Heart left ventricle (tissue), 16 donors: ENCODE measurements at places on chromosomes 5 and 9. TPM values are rescaled to one million over a fixed set of nuclear protein-coding genes. Genes with fewer than 3 reads are reported as not detected.

- DNase-seq = no peak
- no peak overlapping the region for H3K27ac ChIP-seq
- no peaks in the 10 kb centered on the region for H3K36me3 ChIP-seq
- no peak overlapping the region for H3K4me3 ChIP-seq
- no peaks in the 10 kb centered on the region for H3K4me1 ChIP-seq
Observed at GRCh38 chr5:146962801-146963355, 84.3 kb upstream of the PPP2R2B start.

- no peaks in the 10 kb centered on the region for H3K4me1 ChIP-seq
- H3K27me3 ChIP-seq = no peaks in the 10 kb centered on the region
- H3K27ac ChIP-seq = no peak overlapping the region
- H3K36me3 ChIP-seq = no peaks in the 10 kb centered on the region
Observed at GRCh38 chr9:79040671-79041070, 531.1 kb upstream of the TLE4 start.

SV2C gene
- total RNA-seq = 0.20 TPM

DNA sequence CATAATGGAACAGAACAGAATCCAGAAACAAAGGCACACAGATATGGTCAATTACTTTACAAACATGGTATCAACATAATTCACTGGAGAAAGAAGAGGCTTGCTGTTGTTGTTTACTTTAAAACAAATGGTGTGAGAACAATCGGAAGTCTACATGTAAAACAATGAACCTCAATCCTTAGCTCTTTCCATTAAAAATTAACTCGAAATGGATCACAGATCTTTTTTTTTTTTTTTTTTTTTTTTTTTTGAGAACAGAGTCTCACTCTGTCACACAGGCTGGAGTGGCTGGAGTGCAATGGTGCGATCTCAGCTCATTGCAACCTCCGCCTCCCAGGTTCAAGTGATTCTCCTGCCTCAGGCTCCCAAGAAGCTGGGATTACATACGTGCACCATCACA lies 9.8 kb downstream of the SEMA4D start:
- no peaks in the 10 kb centered on the region for H3K36me3 ChIP-seq
- no peaks in the 10 kb centered on the region for H3K4me1 ChIP-seq
- H3K27me3 ChIP-seq = no peaks in the 10 kb centered on the region
- H3K4me3 ChIP-seq = no peak overlapping the region
- DNase-seq = no peak
- no peak overlapping the region for H3K27ac ChIP-seq

DNA sequence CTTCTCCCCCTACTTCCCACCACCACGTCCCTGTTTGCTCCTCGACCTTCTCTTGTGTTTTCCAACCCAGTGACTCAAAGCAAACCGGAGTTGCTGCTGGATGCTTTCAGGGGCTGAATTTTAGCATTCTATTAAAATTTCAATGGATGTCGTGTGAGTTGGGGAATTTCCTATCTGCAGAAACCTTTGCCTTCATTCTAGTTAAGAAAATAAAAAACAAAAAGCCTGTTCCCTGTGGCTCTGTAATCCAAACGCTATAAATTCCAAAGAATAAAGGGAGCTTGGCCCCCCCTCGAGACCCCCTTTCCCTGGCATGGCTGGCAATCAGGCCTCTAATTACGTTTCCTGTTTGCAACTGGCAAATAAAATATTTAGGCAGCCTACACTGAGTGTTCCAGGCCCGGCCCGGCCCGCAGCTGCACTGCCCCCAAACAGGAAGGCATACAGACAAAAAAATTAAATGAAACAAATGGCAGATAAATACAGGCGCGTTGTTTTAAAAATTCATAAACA lies 139.4 kb upstream of the PPP1R26 start:
- no peaks in the 10 kb centered on the region for H3K4me1 ChIP-seq
- H3K36me3 ChIP-seq = no peaks in the 10 kb centered on the region
- H3K4me3 ChIP-seq = no peak overlapping the region
- DNase-seq = no peak

RLN1 gene
- not detected for total RNA-seq

DNA sequence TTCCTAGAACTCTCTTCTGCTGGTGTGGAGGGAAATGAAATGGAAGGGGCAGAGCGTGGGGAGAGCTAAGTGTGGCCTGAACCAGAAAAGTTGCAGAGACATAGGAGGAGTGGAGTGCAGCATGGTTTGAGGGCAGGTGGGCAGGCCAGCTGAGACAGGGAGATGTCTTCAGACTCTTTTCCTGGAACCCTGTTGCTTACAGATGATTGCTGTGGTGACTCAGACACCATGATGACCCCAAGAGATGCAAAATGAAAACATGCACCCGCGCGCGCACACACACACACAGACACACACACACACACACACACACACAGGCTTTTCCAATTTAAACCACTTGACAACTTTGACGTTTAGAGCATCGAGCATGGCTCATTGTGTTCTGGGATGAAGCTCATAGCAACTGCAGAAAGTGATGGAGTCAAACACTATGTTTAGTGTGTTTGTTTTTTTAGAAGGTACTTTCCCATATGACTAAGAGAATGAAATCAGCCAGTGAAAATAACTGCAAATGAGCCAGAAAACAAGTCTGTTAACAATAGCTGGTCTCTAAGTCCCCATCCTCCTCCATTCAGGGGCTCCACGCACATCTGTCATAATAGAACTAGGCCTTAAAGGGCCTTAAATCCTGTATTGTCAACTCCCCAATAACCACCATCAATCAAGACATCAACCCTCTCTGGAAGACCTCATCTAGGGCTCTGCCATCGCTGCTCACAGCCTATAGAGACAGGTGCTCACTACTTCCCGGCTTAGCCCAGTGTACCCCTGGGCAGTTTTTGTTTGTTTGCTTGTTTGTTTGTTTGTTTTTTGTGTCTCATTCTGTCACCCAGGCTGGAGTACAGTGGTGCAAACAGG lies 9.6 kb downstream of the TMOD1 start:
- no peaks in the 10 kb centered on the region for H3K36me3 ChIP-seq
- peak overlapping the region; percentile 64 for H3K27ac ChIP-seq
- H3K27me3 ChIP-seq = no peaks in the 10 kb centered on the region
- H3K4me1 ChIP-seq = peaks cover 10% of the 10 kb centered on the region

DNA sequence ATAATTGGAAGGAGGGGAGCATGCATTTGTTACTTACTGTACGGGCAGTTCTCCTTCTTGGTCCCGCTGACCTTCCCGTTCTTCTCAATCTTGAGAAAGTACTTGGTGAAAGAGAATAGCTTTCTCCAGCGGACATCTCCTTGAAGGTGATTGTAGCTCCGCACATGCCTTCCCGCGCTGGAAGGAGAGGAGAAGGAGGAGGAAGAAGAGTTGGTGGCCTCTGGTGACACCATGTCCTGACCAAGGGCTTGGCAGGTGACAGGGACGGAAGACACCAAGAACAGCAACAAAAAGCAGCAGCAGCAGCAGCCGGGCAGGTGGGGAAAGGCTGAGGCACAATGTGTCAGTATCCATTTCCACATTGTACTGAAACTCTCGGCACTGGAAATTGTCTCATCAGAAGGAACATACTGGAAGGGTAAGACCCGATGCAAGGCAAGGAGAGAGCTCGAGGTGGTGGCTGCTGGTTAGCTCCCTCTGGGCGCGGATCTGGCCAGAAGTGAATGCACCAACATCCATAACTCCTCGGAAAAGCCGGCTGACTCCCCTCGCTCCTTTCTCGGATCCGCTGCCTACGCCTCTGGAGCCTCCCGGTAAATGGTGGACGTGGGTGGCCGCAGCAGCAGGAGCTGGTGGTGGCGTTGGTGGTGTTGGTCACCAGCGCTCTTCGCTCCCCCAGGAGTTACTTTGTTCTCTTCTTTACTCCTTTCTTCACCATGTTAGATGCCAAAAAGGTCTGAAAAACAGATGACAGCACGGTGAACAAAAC lies 715 bp downstream of the FGF10 start:
- H3K4me3 ChIP-seq = peak overlapping the region; percentile 44
- DNase-seq = peak; percentile 18

- no peaks in the 10 kb centered on the region for H3K36me3 ChIP-seq
- no peak overlapping the region for H3K4me3 ChIP-seq
- H3K27ac ChIP-seq = no peak overlapping the region
- no peaks in the 10 kb centered on the region for H3K27me3 ChIP-seq
- no peaks in the 10 kb centered on the region for H3K4me1 ChIP-seq
Observed at GRCh38 chr5:34663771-34664496, 7.8 kb downstream of the RAI14 start.

GRCh38 chr5:76477061-76477460 lies 74.0 kb downstream of the IQGAP2 start:
- DNase-seq = no peak
- H3K36me3 ChIP-seq = no peaks in the 10 kb centered on the region
- H3K4me1 ChIP-seq = no peaks in the 10 kb centered on the region
- H3K27ac ChIP-seq = no peak overlapping the region

DNA sequence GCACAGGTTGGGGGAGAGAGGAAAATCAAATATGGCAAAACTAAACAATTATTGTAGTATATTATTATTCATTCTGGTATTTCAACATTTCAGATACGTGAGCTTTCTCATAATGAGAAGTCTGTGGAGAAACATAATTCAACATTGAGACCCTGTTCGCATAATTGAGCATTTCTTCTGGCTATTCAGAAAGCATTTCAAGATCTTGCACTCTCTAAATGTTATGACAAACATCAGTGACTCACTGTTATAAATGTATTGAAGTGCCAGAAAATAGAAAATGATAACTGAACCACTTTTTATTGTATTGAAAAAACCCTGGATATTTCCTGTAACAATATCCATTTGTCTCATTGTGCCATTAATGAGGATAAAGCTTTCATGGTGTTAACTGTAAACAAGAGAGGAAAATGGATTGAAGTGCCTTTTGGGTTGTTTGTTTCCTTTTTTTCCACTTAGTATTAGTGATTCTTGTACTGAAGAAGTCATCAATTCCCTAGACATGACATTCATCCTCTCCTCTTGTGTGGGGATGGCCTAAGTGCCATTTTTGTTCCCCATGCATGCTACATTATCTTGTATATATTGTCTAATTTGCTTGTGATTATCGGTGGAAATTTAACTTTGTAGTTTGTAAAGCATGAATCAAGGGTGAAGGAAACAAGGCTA lies 124.6 kb downstream of the CAMK4 start:
- no peaks in the 10 kb centered on the region for H3K36me3 ChIP-seq
- H3K27me3 ChIP-seq = no peaks in the 10 kb centered on the region
- H3K4me3 ChIP-seq = no peak overlapping the region
- DNase-seq = no peak
- H3K27ac ChIP-seq = no peak overlapping the region

- no peaks in the 10 kb centered on the region for H3K4me1 ChIP-seq
- H3K36me3 ChIP-seq = no peaks in the 10 kb centered on the region
- DNase-seq = no peak
- no peak overlapping the region for H3K4me3 ChIP-seq
- no peaks in the 10 kb centered on the region for H3K27me3 ChIP-seq
Observed at GRCh38 chr9:14412775-14413174, 98.8 kb upstream of the NFIB start.

DNA sequence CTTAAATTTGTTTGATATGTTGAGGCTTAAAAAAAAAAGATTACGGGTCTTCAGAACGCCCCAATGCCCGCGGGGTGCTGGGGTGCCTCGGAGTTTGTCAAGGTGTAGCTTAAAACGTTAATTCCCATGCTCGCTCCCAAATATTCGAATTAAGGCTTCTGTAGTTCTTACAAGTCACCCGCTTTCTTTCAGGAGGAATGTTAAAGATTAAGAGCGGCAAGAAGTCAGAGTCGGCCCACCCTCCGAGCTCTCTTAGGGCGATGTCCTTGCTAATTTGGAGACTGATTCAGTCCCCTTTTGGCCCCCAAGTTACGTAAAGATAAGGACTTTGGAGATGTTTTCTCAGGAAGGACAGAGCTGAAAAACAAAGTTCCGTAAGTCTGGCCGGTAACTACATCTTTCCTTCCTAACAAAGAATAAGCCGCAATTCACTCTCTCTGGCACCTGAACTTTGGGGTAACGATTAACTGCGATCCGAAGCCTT lies 746 bp upstream of the NPM1 start:
- peaks cover under 1% of the 10 kb centered on the region for H3K36me3 ChIP-seq
- H3K27me3 ChIP-seq = no peaks in the 10 kb centered on the region
- peak overlapping the region; percentile 80 for H3K4me3 ChIP-seq

- H3K27ac ChIP-seq = no peak overlapping the region
- peaks cover 45% of the 10 kb centered on the region for H3K4me1 ChIP-seq
- H3K27me3 ChIP-seq = no peaks in the 10 kb centered on the region
- H3K4me3 ChIP-seq = no peak overlapping the region
- H3K36me3 ChIP-seq = no peaks in the 10 kb centered on the region
- peak; percentile 69 for DNase-seq
Observed at GRCh38 chr5:72818866-72819534, 2.5 kb downstream of the TNPO1 start.

DNA sequence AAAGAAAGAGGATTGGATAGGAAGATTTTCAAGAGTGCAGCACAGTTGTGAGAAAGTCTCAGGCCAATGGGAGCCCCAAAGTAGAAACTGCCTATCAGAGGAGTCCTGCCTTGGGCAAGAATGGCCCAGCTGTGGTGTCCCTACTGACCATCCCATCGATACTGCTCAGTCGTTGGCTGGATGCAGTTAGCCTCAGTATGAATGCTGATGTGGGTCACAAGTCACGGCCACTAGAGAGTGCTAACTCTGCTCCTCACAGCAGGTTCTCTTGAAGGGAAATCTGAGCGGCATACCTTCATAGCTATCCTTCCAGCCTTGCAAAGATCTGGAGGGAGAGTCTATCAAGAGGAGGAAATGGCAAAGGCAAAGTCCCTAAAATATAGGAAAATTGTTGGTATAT lies 11.6 kb upstream of the CETN3 start:
- no peak overlapping the region for H3K4me3 ChIP-seq
- no peak for DNase-seq
- H3K27me3 ChIP-seq = no peaks in the 10 kb centered on the region
